ENCODE measurements at places on chromosomes 12 and 14.

DNA sequence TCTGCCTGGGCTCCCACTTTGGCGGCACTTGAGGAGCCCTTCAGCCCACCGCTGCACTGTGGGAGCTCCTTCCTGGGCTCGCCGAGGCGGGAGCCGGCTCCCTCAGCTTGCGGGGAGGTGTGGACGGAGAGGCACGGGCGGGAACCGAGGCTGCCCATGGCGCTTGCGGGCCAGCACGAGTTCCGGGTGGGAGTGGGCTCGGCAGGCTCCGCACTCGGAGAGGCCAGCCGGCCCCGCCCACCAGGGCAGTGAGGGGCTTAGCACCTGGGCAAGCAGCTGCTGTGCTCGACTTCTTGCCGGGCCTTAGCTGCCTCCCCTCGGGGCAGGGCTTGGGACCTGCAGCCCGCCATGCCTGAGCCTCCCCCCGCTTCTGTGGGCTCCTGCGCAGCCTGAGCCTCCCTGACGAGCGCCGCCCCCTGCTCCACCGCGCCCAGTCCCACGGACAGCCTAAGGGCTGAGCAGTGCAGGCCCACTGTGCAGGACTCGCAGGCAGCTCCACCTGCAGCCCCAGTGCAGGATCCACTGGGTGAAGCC, 44.6 kb downstream of the R3HDM2 start:
- no peak for DNase-seq

DNA sequence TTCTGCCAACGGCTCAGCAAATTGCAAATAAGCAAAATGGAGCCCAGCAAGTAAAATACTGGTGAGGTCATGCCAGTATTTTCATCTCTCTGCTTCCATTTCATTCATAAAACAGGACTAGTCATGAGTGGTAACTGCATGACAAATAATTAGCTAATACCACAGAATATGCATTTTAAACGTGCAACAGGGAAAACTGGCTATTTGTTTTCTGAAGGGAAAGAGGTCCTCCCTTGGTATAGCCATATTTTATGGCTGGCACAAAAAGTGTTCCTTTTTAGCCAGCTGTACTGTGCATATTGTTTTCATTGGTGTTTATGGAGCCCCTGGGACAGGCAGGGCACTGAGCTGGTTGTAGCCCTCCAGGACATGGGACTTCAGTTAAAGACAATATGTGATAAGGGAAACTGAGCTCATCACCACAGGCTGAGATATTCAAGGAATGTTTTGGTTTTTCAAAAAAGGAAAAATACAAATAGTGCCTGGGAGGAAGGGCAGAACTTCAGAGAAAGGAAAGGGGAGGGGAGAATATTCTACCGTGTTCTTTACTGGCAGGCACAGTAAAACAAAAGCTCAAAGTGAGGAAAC, 26.1 kb upstream of the FOXN3 start:
- no peak for DNase-seq

GRCh38 chr14:71322655-71323250, 415.5 kb downstream of the PCNX1 start:
- peak; percentile 4 for DNase-seq

GRCh38 chr12:65125247-65125646, 4.1 kb upstream of the WIF1 start:
- no peak for DNase-seq

DNA sequence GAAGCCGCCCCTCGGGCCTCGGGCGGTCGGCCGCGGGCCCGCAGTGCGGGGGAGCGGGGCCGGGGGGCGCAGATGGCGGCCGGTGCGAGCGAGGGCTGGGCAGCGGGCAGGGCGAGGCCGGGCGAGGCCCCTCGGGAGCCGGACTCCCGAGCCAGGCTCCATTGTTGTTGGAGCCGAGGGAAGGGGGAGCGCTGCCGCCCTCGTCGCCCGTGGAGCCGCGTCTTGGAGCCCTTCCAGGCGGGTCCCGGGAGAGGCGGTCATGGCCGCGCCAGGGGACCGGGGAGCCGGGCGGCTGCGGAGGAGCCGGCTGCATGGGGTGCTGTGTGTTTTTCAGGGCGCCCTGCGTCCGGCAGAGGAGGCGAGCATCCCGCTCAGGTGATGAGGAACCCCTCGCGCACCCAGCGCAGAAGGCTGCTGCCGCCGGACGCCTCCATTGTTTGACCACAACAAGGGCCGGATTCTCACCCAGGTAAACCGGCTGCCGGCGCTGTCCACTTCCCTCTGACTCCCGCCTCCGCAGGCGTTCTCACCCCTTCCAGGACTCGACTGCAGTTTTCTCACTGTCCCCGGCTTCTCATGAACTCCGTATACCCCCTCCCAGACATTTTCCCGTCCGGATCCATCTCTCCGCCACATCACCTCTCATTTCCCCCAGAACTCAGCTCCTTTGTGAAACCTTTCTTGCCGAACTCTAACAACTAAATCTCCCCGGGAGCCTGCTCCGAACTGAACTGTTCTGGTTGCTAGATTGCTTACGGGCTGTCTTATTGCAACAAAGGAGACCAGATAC, 732 bp downstream of the ZNF664 start:
- DNase-seq: peak; percentile 44

DNA sequence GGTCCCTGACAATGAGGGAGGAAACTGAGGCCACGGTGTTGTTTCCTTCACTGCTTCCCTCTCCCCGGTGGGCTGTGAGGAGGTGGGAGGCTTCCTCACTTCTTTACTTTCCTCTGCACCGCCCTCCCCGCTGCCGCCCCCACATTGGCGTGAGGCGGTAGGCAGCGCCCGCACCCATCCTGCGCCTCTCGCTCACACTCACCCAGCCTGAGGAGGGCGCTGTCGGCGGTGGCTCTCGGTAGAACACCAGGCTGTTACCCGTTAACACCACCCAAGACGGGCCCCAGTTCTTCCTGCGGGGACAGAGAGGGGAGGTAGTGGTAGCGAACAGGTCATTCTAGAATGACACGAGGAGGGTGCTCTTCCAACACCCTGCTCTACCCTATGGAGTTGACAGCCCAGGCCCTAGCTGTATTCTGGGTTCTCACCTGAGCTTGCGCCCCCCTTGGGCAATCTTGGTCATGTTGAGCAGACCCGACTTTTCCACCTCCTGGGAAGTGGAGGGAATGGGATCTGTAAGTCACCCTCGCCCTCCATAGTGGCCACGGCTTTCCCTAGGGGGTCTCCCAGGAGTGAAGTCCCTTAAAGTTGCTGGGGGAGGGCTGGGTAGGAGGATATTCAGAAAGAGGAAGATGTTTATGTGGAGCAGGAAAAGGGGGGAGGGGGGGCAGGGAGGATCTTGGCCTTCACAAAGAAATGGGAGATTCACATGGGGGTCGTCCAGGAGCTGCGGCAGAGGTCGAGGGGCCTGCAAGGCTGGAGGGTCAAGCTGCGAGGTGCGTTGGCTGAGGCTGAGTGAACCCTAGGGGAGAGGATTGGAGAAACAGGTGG, 3.3 kb downstream of the ARHGAP9 start:
- no peak for DNase-seq

DNA sequence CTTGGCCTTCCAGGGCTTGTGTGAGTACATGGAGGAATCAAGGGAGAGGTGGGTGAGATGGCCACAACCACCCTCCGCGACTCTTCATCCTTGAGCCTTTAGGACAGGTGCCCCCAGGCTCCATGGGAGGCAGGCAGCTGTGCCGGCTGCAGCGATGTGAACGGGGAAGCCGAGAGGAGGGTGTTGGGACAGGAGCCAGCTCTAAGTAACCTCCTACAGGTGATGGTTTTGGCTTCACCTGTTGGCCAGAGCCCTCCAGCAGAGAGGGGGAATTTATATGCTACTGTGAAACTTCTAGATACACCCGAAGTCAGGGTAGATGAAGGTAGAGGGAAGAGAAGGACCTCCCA, 132.2 kb upstream of the HIF1A start:
- DNase-seq: peak; percentile 37

GRCh38 chr12:94561943-94562411, 88.4 kb downstream of the TMCC3 start:
- no peak for DNase-seq

DNA sequence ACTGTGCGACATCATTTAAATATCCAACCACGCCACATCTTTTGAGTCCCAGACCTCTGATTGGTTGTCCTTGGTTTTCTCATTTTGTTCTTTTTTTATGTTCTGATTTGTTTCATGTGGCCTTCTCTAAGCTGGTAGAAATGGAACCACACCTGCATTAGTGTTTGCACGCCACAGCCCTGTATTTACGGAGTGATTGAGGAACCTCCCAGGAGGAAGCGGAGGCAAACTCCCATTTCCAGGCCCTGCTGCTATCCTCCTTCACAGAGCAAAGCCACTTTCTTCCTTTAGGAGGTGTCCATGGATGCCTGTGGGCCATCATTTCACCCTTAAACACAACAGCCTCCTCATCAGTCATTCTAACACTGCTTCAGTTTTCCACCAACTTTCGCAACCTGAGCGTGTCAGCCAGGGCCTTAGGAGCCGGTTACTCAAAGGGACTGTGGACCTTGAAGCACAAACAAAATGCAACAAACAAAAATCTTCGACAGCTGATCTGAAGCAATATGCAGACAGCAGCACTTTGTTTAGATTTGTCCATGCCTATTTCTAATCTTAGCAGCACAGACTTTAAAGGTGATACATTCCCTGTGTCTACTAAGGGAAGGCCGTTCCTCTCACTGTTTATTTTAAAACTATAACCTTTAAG, 1258.1 kb upstream of the TMEM132C start:
- DNase-seq: no peak

GRCh38 chr12:26978801-26979200, 35.4 kb downstream of the TM7SF3 start:
- DNase-seq: no peak

DNA sequence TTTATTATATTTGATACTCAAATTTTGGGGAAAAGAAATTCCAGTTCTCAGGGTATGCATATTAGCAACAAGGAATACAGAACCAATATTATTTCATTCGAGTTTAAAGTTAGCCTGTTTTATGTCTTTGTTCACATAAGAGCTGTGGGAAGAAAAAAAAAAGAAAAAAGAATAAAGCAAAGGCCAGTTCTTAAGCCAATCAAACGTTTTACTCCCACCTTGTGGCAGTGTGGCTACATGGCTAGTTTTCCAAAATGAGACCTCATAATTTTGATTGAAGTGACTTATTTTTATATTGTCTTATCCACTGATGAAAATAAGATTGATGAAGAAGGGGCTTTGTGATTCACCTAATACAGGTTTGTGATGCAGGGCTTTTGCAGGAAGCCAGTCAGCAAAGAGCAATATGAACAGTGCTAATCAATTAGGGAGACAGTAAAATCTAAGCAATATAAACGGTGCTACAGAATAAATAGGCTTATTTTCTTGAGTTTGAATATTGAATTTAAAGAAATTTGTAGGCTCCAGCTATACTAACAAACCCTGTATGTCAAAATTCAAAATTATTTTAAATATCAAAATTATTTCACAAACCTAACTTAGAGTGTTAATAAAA, 624.1 kb upstream of the FOXG1 start:
- peak; percentile 63 for DNase-seq

DNA sequence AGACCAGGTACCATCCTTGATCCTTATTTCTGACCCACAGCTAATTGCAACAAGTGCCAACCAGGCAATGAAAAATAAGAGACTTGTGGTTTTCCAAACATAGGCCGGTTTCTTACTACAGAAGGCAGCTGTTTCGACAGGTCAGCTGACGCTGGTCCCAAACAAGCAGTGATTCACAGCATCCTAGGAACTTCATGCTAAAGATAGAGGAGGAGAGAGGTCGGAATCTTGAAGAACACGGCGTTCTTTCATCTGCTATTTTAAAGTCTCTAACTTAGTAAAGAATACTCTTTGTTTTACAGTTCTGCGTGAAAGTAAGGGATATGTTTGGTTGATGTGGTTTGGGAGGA, 28.1 kb upstream of the ADGRD1 start:
- DNase-seq: no peak

DNA sequence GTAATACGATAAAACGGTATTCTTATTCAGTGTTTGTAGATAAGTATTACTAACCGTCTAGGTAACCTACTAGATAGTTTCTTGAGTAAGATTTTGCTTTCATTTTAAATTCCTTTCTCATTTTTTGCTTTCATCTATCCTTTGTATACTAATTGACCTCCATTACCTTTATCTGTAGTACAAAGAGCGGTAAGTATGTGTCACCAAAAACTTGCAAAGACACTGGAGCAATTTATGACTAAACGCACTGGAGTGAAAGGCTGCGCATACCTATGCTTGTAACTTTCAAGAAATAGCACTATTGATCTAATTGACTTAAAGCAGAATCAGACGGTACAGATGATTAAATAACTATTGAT, 1.7 kb downstream of the ARHGAP5 start:
- DNase-seq: no peak

DNA sequence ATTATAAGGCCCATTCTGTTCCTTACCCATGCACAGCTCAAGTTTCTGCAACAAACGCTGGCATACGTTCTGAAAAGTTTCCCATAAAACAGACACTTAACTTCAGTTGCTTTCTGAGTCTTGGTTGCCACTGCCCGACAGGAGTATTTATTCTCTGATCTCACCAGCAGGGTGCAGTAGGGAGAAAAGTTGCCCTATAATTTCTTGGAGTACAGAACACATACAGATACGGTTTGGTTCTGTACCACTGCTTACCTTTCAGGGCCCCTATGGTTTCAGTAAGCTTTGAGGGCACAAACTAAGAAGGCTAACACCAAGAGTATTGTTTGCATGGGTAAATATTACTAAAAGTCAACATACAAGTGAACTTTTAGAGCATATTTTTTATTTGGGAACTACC, 77.9 kb downstream of the SPATA7 start:
- peak; percentile 18 for DNase-seq

GRCh38 chr12:110616471-110617115, 2.7 kb downstream of the TCTN1 start:
- no peak for DNase-seq

DNA sequence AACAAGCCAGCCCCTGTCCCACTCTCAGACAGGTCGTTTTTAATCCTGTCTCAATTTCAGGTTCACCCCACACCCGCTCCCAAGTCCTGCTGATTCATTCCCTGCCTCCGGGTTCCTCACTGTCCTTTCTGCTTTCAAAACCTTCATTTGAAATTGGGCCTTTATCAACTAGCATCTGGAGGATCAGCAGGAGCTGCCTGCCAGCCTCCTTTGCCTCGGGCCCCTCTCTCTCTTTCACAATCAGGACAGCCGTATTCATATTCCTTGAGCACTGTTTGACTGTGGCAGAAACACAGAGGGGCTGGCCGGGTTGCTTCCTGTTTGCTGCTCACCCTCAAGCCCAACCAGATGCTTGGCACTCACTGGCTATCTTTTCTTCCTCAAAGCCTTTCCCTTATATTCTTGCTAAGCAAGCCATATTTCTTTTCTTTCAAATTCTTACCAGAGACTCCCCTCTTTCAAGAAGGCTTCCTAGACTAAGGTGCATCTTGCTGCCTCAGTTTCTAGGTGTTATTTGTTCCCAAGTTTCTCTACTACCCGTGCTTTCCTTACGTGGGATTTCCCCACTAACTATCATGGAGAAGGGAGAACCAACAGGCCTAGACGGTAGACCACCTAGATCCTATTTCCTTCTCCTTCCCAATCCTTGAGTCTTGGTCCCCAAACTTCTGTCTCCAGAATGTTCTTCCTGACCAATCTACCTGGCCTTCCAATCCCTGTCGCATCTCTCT, 3.0 kb downstream of the GALNT6 start:
- DNase-seq: no peak

DNA sequence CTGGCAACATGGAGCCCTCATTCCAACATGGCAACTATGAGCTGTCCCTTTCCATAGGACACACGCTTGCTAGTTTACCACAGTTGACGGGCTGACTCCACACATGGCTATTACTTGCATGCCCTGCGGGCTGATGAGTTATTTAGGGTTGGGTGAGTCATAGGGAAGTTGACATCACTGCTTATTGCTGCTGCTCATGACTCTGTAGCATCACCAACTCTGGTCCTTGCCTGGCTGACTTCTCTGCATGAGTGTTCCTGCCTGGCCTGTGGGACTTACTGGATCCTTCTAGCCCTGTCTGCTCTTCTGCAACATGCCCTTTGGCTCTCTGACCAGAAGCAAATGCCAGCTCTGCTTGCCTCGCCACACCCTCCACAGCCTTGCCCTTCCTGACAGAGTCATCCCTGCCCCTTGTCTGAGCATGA, 199.5 kb downstream of the ANO6 start:
- no peak for DNase-seq
